ENCODE measurements at places on chromosomes 3 and 15.

GRCh38 chr3:138332472-138333073 lies 2.9 kb upstream of the NME9 start:
- DNase-seq: no peak

DNA sequence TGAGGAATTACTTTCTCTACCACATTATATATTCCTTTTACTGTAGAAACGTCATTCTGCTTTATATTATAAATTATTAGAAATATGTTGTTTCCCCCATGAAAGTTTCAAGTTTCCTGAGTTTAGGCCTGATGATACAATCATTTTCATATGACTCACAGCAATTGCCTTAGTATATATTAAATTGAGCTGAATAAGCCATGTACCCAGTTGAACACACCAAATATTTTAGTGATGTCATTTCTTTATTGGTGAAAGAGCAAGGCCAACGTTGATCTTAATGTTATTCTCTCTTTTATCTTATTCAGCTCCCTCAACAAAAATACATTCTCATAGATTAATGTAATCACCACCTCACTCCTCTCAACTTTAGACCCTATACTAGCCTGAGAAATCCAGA lies 30.8 kb downstream of the B3GNT5 start:
- DNase-seq: no peak

GRCh38 chr15:101613130-101614000 lies 38.8 kb downstream of the TM2D3 start:
- no peak for DNase-seq

DNA sequence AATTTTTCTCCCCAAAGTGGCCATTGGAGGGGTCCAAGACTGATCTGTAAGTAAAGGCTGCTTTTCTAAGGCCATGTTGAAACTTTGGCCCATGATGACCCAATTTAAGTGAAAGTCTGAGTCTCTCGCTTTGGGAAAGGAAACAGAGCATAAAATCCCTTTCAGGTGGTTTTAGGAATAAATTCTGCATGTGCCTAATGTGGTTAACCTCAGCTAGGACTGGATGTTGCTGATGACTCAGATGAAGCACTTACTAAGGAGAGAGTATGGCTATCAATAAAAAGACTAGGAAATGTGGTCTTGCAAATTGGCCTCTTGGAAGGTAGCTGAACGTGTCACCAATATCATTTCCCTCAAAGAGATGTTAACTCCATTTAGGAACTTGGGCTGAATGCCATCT lies 458.5 kb downstream of the AGBL1 start:
- no peak for DNase-seq

GRCh38 chr3:104437131-104437750 lies 929.5 kb upstream of the ALCAM start:
- no peak for DNase-seq

GRCh38 chr15:91867581-91868026 lies 14.1 kb downstream of the SLCO3A1 start:
- DNase-seq: no peak

- no peak for DNase-seq
Measured at GRCh38 chr3:62503516-62503915, 130.2 kb upstream of the FEZF2 start.

DNA sequence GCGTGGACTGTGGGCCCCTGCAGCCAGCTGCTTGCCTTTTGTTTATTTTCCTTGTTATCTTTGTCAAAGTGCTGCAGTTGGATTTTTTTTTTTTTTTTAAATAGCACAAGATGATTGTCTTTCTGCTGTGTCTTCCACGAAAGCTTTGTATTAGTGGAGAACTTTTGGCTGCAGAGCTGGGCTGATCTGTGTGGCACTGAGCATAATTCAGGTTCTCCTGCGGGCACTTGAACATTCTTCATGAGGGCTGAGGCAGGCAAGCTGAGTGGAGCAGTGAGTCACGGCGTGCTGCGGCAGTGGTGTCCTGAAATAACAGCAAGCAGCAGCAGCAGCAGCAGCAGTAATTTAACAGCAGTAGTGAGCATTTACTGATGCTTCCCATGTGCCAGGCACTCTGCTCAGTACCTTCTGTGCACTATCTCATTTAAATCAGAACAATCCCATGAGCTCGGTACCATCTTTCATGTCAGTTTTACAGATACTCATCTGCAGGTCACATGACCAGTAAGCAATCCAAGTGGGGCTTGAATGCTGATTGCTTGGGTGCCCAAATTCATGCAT lies 45.8 kb downstream of the MITF start:
- no peak for DNase-seq

- DNase-seq: no peak
Measured at GRCh38 chr3:146160321-146160963, 542 bp downstream of the PLOD2 start.

DNA sequence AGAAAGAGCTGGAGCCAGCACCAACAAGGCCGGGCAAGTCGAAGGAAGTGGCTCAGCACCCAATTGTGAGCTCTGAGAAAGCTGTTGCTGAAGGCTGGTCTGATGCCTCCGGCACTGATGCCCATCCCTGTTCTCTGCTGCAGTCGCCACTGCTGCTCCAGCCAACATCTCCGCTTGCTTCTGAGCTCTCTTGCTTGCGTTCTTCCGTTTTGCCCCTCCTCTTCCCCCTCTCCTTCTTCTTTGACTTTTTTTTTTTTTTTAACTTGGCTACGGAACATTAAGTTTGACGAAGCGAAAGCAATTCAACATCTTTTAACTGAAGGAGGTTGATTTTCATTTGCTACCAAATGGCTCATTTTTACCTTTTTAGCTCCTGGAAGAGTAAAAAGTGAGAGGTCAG lies 442.9 kb downstream of the MCTP2 start:
- no peak for DNase-seq

- no peak for DNase-seq
Measured at GRCh38 chr3:70805061-70805889, 492.8 kb upstream of the MDFIC2 start.

- DNase-seq: no peak
Measured at GRCh38 chr15:43775411-43775965, 1.3 kb downstream of the ELL3 start.

- no peak for DNase-seq
Measured at GRCh38 chr3:43206632-43207031, 79.7 kb upstream of the SNRK start.

GRCh38 chr3:52798978-52799476 lies 4.4 kb downstream of the ITIH3 start:
- no peak for DNase-seq

- no peak for DNase-seq
Measured at GRCh38 chr3:106814231-106814630, 563.0 kb upstream of the CCDC54 start.

DNA sequence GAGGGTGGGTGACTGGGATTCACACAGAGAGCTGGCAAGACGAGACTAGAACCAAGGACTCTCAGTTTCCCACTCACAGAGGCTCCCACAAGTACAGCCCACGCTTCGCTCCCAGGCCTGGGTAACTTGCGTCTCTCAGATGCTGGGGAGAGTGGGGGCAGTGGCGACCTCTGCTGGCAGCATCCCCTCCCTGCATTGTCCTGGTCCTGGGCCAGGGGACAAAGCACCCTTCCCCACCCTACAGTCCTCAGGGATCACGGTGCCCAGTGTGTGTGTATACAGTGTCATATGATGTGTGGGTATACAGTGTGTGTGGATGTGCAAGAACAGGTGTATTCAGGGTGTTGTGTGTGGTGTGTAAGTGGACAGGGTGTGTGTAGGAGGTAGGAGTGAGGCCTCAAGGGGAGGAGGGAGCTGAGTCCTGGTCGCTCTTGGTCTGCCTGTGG lies 12.8 kb downstream of the VILL start:
- peak; percentile 56 for DNase-seq

GRCh38 chr3:194109192-194109863 lies 26.6 kb upstream of the HES1 start:
- DNase-seq: no peak

GRCh38 chr3:29346828-29347227 lies 66.0 kb downstream of the RBMS3 start:
- DNase-seq: no peak

- no peak for DNase-seq
Measured at GRCh38 chr15:34625007-34625406, 41.6 kb upstream of the GOLGA8B start.

- no peak for DNase-seq
Measured at GRCh38 chr3:10981961-10982360, 10.6 kb upstream of the SLC6A1 start.

DNA sequence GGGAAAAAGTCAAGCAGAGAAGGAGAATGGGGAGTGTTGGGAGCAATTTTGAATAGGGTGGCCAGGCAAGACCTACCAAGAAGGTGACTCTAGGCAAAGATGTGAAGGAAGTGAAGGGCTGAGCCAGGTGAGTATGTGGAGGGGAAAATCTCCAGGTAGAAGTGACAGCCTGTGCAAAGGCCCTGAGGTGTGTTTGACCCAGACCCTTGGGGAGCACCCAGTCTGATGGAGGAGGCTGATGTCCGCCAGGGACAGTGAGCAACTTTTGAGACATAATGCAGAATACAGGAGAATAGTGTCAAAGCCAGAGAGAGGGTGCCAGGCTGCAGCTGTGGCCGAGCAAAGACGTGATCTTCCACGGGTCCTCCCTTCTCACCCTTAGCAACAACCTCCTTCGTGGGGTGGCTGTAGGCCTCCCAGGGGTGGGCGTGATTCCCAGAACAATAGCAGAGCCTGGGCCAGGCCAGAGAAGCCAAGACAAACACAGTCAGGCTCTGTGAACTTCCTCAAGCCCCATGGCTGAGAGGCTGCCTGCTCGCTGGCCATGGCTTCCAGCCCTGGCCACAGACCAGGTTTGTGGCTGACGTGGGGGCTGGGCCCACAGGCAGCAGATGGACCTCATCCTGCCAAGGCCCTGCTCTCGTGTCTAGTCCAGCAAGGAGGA lies 58.1 kb downstream of the SLC6A6 start:
- DNase-seq: no peak

- DNase-seq: no peak
Measured at GRCh38 chr15:62118520-62119226, 46.4 kb downstream of the C2CD4B start.

DNA sequence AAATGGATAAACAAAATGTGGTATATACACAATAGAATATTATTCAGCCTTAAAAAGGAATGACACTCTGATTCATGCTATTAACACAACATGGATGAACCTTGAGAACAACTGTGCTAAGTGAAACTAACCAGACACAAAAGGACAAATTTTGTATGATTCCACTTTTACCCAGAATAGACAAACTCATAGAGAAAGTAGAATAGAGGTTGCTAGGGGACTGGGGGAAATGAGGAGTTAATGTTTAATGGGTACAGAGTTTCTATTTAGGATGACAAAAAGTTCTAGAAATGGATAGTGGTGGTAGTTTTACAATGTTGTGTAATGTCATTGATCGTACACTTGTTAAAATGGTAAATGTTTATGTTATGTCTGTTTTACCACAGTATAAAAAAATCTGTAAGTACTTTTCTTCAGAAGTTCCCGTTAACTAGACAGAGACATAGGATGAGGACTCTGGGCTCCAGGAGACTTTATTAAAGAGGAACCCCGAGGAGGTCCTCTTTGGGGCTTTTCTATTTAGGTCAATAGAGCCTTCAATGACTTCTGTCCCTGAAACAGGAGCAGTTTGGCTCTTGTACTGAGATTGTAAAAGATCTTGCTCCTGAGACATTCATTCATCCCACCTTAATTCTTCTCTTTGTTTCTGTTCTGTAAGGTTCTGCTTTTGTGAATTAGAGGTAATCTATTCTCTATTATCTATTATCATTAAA lies 24.5 kb downstream of the ABHD6 start:
- no peak for DNase-seq

- DNase-seq: no peak
Measured at GRCh38 chr3:197408177-197408957, 110.0 kb upstream of the DLG1 start.

GRCh38 chr3:162421721-162422120 lies 925.1 kb downstream of the OTOL1 start:
- DNase-seq: no peak

DNA sequence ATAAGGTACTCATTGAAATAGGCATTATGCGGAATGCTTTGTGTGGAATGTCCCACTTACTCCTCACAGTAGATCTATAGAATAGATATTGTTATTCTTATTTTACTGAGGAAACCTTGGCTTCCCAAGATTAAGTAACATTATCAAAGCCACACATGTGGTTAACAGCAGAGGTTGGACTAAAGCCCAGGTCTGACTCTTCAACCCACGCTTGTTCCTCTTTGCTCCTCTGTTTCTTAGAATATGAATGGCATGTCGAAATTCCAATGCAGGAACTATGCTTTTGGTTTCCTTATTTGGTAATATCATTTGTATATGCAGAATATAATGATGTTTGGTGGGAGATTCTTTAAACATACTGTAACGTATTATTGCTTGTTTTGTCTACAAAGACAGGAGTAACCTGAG lies 818.8 kb upstream of the LMCD1 start:
- no peak for DNase-seq

DNA sequence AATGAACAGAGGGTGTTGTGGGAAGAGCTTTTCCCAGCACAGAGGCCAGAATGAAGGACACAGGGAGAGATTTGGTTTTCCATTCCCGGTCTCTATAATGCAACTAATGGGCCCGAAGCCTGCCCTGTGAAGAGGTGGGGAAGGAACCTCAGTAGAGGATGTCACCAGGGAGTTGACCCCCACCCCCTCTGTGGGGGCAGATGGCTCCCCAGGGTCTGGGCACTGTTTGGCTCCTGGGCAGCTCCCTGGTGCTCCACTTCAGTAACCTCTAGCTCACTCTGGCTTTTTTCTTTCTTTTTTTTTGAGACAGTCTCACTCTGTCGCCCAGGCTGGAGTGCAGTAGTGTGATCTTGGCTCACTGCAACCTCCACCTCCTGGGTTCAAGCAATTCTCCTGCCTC lies 109.1 kb upstream of the DLG1 start:
- no peak for DNase-seq

DNA sequence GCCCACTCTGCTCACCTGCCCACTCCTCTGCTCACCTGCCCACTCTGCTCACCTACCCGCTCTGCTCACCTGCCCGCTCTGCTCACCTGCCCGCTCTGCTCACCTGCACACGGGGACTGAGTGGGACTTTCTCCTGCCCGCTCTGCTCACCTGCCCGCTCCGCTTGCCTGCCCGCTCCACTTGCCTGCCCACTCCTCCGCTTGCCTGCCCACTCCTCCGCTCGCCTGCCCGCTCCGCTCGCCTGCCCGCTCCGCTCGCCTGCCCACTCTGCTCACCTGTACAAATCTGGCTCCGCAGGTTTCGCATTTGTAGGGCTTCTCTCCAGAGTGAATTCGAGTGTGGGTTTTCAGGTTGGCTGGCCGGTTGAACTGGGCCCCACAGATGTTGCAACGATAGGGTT lies 20.0 kb downstream of the BCL6 start:
- DNase-seq: no peak

GRCh38 chr15:68586274-68586961 lies 7.6 kb downstream of the CORO2B start:
- no peak for DNase-seq

DNA sequence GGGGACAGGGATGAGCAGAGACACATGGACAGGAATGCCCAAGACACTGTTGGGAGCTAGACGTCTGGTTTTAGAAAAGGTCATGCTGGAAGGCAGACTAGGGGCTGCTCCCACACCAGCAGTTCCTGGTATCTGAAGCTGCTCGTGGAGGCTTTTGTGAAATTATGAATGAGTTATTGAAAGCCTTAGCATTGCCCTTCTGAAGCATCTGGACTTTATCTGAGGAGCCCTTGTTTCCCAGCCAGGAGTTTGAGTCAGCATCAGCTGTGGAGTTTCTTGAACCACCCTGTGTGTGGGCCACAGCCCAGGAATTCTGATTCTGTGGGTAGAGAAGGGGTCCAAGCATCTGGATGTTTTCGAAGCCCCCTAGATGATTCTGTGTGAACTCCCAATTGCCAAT lies 258.7 kb downstream of the SLCO3A1 start:
- DNase-seq: no peak

All from GM06990 (cell line).